ENCODE measurements at places on chromosomes 11 and 22.

DNA sequence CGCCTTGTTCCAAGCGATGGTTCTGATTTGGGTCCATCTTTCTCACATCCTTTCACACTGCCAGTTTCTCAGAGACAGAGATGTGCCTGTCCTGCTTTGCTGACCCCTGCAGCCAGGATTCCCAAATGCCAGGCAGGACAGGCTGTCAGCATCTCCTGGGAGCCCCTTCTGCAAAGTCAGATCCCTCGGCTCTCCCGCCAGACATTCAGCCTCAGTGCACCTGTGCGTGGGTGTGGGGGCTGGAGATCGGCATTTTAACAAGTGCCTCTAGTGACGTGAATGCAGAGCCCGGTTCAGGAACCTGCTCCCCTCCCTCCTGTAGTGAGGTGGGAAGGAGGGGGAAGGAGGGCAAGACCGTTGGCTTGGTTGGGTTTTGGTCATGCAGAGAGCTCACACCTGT is 108.9 kb upstream of the FGF3 start:
- no peak for DNase-seq

DNA sequence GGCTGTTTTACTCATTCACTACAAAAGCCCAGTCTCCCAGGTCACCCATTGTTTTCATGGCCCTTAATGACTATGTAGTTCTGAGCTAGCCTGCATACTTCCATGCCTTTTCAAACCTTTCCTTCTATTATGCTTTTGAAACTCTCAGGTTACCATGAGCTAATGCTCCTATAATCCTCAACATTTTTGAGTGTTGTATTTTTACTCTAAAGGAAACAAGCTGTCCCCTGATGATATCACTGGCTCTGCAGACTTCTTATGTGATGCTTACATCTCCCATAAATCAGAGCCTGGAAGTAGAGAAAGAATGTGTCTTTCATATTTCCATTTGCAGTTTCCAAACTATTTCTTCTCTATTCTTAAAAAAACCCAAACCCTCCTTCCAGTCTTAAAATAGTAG is 159.0 kb upstream of the RAG2 start:
- no peak for DNase-seq

DNA sequence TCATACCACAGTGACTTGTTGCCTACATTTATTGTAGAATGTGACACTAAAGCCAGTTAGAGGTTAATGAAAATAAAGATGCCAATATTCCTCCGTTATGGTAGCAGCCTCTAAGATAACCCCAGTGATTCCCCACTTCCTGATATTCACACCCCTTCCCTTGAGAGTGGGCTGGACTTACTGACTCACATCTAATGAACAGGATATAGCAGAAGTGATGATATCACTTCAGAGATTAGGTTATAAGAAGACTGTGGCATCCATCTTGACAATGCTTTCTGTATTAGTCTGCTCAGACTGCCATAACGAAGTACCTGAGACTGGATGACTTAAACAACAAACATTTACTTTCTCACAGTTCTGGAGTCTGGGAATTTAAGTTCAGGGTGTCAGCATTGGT is 149.6 kb upstream of the MTNR1B start:
- DNase-seq: no peak

- DNase-seq: no peak
Observed at GRCh38 chr11:1738380-1738779, 12.0 kb downstream of the IFITM10 start.

All from cortex of kidney (tissue), 1 donor.